ENCODE measurements at places on chromosomes 16 and 17.
A peak's percentile ranks its signal among the peaks of the same experiment; 100 is the strongest.

DNA sequence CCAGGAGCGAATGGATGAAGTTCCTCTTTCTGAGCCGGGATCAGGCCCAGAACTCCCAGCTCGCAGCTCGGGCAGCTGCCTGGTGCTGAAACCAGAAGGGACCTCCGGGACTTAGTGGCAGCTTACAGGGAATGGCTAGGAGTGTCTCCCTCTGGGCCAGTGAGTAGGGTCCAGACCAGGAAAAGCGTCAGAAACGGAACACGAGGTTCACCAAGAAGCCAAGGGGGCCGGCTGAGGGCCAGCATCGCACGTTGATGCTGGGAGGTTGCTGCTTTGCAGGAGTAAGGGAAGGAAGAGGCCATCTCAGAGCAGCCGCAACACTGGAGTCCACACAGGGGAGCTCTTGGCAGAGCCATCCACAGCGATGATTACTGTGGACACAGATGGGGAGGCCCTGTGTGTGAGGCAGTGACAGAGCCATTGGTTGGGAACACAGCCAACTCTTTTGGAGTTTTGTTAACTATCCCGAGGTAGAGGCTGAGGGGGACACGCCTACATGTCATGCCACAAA, 74.0 kb upstream of the CREBBP start:
- DNase-seq, result no peak

DNA sequence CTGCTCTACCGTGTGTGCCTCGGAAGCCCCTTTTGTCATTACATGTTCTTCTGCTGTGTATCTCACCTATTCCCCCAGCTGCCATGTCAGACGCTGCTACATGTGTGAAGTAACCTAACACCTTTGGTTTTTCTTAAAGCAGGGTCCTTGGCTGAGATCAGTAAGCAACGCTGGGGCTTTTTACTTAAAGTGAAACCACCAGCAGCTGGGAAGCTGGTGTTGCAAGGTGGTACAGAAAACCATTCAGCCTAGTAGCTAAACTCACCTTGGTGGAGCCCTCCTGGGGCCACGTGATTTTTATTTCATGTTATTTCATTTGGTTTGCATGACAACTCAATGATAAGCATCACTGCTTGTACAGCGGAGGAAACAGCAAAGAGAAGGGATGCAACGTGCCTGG, 62.6 kb downstream of the PLCG2 start:
- DNase-seq, result peak; percentile 16

DNA sequence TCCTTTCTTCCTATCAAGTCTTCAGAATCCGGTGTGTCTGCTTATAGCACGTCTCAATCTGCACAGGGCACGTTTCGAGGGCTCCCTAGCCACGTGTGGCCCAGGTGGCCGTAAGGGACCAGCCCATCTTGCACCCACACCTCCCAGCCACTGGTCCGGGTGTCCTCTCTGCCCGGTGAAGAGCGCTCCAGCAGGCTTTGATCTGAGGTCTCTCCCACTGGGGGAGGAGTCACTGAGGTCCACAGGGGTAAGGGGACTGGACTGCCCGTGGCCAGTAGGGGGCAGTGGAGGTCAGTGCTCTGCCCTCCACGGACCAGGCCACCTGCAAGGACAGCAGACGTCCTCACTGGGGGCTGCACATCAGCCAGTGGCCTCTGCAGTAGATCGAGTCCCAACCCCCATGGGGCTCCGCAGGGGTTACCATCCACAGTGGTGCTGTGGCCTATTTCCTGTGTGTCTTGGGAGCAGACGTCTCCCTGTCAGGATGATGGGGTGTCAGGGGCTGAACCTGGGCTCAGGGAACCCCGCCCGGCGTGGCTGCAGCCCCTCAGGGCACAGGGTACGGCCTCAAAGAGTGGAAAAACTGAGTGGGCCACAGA, 204.1 kb upstream of the CIBAR2 start:
- DNase-seq, result peak; percentile 65

- no peak for DNase-seq
These were observed 29.2 kb upstream of the LITAF start for GRCh38 chr16:11615748-11616447.

GRCh38 chr16:9112166-9112843, 20.9 kb downstream of the HAPSTR1 start:
- no peak for DNase-seq

- DNase-seq, result no peak
These were observed 1.7 kb upstream of the DBNDD1 start for GRCh38 chr16:90020838-90021382.

GRCh38 chr16:73753931-73754330, 542.7 kb upstream of the PSMD7 start:
- DNase-seq, result no peak

GRCh38 chr16:57608462-57609113, 19.8 kb upstream of the ADGRG1 start:
- peak; percentile 7 for DNase-seq

DNA sequence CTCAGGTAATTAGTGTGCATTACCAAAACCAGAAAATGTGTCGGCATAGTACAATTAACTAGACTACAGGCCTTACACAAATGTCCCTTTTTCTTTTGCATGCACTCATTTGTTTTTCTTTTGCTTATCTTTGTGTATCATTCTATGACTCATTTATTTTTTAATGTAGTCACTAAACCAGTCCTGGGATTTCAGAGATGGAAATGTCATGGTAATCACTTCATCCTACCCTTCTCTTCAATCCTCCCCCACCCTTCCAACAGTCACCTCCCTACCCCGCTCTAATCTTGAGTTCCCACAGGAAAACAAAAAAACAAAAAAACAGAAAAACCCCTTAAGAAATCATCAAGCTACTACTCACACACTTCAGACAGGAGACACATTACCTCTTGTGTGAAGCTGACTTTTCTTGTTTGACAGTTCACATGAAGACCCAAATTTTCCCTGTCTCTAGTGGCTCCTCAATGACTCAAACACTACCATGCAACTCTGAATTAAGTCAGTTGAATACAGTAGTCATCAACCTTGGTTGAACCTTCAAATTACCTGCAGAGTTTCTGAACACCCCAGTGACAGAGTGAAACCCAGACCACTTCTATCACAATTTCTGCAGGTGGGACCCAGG, 242.4 kb upstream of the SALL1 start:
- DNase-seq, result no peak

GRCh38 chr17:68134046-68134637, 98.6 kb downstream of the KPNA2 start:
- no peak for DNase-seq
